ENCODE measurements at places on chromosomes 2 and 18. TPM values are rescaled to one million over a fixed set of nuclear protein-coding genes. Genes with fewer than 3 reads are reported as not detected.

GRCh38 chr2:203697190-203697589 is 9.2 kb upstream of the CD28 start:
- peaks cover 10% of the 10 kb centered on the region for H3K27me3 ChIP-seq
- no peak overlapping the region for H3K4me3 ChIP-seq
- no peaks in the 10 kb centered on the region for H3K4me1 ChIP-seq
- no peaks in the 10 kb centered on the region for H3K36me3 ChIP-seq
- DNase-seq: no peak
- no peak overlapping the region for H3K27ac ChIP-seq

DNA sequence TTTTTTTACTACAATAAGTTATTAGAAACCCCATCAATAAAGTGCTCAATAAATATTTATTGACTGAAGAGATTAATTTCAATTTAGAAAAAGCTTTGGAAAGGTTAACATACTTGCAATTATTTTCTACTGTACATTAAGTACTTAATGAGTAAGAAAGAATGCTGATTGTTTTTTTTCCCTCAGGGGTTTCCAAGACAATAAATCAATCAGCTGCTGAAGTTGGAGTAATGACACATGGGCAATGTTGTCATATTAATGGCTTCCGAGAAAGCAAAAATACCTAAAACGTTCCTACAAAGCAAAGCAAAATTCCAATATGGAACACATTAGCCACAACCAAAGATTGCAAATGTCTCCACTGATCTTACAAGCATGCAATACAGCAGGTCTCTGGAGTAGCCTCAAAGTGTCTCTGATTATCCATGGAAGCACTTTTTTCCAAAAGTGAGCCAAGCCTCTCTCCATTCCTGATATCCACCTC is 66.7 kb downstream of the ZC3H6 start:
- H3K4me1 ChIP-seq: no peaks in the 10 kb centered on the region
- no peak overlapping the region for H3K4me3 ChIP-seq
- H3K27ac ChIP-seq: no peak overlapping the region
- no peak for DNase-seq
- peaks cover 6% of the 10 kb centered on the region for H3K27me3 ChIP-seq

Gene PLEKHM3
- 3.1 TPM for polyA plus RNA-seq

DNA sequence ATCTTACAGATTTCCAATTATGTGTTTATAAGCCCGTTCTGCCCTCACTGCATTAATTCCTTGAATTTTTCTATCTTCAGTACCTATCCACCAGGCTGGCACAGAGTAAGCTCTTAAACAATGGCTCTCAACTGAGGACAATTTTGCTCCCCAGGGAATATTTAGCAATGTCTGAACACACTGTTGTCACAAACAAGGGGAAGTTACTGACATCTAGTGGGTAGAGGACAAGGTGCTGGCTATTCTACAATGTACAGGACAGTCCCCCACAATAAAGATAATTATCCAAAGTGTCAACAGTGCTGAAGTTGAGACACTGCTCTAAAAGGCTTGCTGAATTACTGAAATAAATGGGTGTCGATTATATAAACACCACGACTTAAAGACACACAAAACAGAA is 5.0 kb downstream of the NDUFS1 start:
- H3K27ac ChIP-seq: no peak overlapping the region
- DNase-seq: no peak
- H3K4me3 ChIP-seq: no peak overlapping the region

DNA sequence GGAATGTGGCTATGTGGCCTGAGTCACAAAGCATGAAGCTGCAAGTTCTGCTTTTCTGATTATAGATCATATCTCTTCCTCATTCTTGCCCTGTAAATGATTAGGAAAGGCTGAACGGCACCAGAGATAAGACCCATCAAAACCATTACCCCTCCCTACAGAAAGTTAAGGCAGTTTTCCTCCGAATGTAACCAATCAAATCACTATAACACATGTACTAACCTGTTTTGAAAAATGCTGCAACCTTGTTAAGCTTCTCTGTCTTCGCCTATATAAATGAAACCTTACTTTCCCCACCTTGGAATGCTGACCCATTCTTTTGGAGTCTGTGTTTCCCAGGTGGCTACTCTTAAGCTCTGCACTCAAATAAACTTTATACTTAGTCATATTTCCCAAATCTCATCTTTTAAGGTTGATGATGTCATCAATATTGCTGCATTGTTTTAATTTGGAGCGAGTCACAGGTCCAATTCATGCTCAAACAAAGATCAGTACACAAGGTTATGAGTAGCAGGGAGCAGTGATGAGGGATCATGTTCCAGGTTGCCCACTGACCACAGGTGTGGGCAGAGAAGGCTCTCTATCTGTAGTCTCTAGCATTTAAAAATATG is 662.3 kb downstream of the IRS1 start:
- no peak overlapping the region for H3K27ac ChIP-seq
- no peaks in the 10 kb centered on the region for H3K36me3 ChIP-seq
- DNase-seq: no peak
- H3K27me3 ChIP-seq: peaks cover 1% of the 10 kb centered on the region

Gene FAM228A
- polyA plus RNA-seq: 0.21 TPM

- no peak for DNase-seq
- H3K27ac ChIP-seq: no peak overlapping the region
- no peak overlapping the region for H3K4me3 ChIP-seq
- H3K4me1 ChIP-seq: no peaks in the 10 kb centered on the region
Measured at GRCh38 chr2:134420259-134420658, 166.4 kb downstream of the MGAT5 start.

DNA sequence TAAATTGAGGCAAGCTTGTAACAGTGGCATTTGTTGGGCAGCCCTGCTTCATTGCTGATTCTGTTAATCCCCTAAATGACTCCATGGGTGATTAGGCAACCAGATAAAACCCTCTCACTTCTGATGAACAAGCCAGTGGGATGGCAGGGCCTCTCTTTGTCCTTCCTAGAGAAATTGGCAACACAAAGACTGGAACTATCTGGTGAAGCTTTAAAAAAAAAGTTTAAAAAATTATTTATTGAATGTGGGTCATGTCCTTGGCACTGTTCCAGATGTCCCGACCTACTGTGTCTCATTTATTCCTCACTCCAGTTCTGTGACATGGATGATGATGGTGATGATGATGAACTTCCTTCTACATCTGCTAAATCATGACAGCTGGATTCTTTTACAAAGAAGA is 30.8 kb downstream of the NRP2 start:
- H3K4me1 ChIP-seq: no peaks in the 10 kb centered on the region
- no peak for DNase-seq
- no peak overlapping the region for H3K4me3 ChIP-seq
- no peak overlapping the region for H3K27ac ChIP-seq

DNA sequence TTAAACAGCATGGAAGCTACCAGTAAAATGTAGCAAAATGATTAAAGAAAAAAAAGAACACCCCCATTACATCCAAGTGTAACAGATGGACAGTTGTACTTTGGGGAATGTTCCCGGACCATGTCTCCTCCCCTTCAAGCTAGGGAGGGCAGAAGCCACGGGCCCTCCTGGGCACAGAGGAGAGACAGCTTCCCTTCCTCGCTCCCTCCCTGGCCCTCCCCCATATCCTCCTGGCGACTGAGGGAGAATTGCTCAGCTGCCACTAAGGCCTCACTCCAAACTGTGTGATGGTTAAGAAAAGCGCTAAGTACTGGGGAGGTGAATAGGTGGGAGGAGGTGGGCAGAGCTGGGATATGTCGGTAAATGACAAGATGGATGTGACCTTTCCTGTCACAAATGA is 358.0 kb downstream of the HRH4 start:
- no peak overlapping the region for H3K4me3 ChIP-seq
- no peaks in the 10 kb centered on the region for H3K4me1 ChIP-seq
- DNase-seq: no peak
- no peaks in the 10 kb centered on the region for H3K27me3 ChIP-seq

Gene GPR35
- not detected for polyA plus RNA-seq

Gene REG3G
- not detected for polyA plus RNA-seq

- H3K4me1 ChIP-seq: no peaks in the 10 kb centered on the region
- peaks cover 6% of the 10 kb centered on the region for H3K27me3 ChIP-seq
- no peaks in the 10 kb centered on the region for H3K36me3 ChIP-seq
- no peak overlapping the region for H3K4me3 ChIP-seq
- no peak overlapping the region for H3K27ac ChIP-seq
Measured at GRCh38 chr2:41741951-41742595, 305.7 kb upstream of the PKDCC start.

- H3K27me3 ChIP-seq: no peaks in the 10 kb centered on the region
- no peak overlapping the region for H3K27ac ChIP-seq
- no peak overlapping the region for H3K4me3 ChIP-seq
- no peak for DNase-seq
- H3K4me1 ChIP-seq: no peaks in the 10 kb centered on the region
Measured at GRCh38 chr2:167626301-167626700, 621.1 kb downstream of the STK39 start.

Gene SKA1
- polyA plus RNA-seq: 1.4 TPM

DNA sequence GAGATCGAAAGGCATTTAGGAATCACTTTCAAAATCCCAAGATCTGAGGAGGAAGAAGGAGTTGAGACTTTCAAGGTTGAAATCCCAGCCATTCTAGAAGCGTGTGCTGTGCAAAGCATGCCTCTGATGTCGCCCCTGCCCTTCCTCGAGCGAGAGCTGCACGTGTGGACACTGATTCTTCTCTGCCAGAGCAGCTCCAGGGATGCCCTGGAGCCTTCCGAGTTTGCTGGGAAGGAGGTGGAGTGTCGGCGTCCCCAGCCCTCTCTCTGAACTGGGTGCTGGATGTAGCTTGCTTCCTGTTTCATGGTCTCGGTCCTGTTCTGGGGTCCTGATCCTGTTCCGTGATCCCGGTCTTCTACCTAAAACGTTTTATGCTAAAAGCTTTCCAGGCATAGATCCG is 76.1 kb downstream of the TWIST2 start:
- no peaks in the 10 kb centered on the region for H3K36me3 ChIP-seq
- no peaks in the 10 kb centered on the region for H3K4me1 ChIP-seq
- DNase-seq: no peak
- H3K4me3 ChIP-seq: no peak overlapping the region
- H3K27ac ChIP-seq: no peak overlapping the region

All from immature natural killer cell (primary cell).